ENCODE measurements at places on chromosomes 2 and 18. TPM values are rescaled to one million over a fixed set of nuclear protein-coding genes. Genes with fewer than 3 reads are reported as not detected.
A peak's percentile ranks its signal among the peaks of the same experiment; 100 is the strongest.

DNA sequence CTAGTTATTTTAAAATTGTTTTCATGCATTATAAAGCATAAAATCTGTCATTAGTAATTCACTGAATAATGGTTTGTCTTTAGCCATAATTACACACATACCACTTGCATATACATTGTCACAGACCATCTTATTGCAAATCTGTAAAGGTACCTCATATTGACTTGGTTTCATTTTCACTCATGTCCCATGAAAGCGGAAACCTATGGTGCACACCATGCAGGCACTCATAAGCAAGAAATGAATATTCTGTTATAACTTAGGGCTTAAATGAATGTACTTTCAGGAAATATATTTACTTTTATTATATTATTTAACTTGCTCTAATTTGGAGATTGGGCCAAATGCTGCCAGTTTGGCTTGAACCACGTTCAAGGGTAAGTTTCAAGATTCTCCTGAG is 29.2 kb upstream of the STK17B start:
- H3K27ac ChIP-seq = no peak overlapping the region
- no peak for DNase-seq
- peaks cover 21% of the 10 kb centered on the region for H3K4me1 ChIP-seq
- peaks cover 2% of the 10 kb centered on the region for H3K27me3 ChIP-seq
- no peaks in the 10 kb centered on the region for H3K36me3 ChIP-seq
- no peak overlapping the region for H3K4me3 ChIP-seq

GRCh38 chr2:109029490-109030201 is 40.6 kb upstream of the EDAR start:
- peak overlapping the region; percentile 80 for H3K27ac ChIP-seq
- H3K4me1 ChIP-seq = peaks cover 26% of the 10 kb centered on the region
- H3K36me3 ChIP-seq = no peaks in the 10 kb centered on the region
- no peak for DNase-seq
- H3K4me3 ChIP-seq = no peak overlapping the region
- H3K27me3 ChIP-seq = peaks cover 3% of the 10 kb centered on the region

- H3K36me3 ChIP-seq = no peaks in the 10 kb centered on the region
- DNase-seq = peak; percentile 85
- peaks cover 83% of the 10 kb centered on the region for H3K4me1 ChIP-seq
- peak overlapping the region; percentile 93 for H3K27ac ChIP-seq
- peaks cover 9% of the 10 kb centered on the region for H3K27me3 ChIP-seq
These were observed 102.3 kb upstream of the SMAD7 start for GRCh38 chr18:49052891-49053644.

GRCh38 chr2:221431477-221431876 is 140.6 kb downstream of the EPHA4 start:
- no peak overlapping the region for H3K4me3 ChIP-seq
- DNase-seq = no peak
- H3K27ac ChIP-seq = no peak overlapping the region
- peaks cover 33% of the 10 kb centered on the region for H3K36me3 ChIP-seq
- no peaks in the 10 kb centered on the region for H3K4me1 ChIP-seq

The FBXO48 gene
- polyA plus RNA-seq = not detected

The SPATS2L gene
- 3.9 TPM for polyA plus RNA-seq

DNA sequence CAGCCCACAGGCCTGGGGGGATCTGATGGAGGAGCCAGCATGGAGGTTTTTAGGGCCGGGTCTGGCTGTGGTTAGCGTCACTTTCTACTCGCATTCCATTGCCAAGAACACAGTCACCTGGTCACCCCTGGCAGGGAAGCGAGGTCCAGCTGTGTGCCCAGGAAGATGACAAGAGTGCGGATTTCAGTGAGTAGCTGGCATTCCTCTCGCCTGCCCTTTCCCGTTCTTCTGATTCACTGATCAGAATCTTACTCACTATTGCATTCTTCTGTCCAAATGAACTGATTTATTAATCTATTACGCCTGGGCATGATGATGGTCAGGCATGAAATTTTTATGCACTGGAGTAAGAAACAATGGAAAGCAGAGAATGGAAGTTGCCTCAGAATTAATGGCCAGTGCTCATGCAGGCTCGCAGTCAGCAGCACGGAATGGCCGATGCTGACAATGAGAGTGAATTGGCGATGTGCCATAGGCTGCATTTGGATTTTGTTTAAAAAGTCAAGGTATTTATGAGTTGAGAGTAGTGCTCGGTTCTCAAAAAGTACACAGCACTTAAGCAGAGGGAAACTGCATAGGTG is 76.4 kb upstream of the MGAT5 start:
- H3K27me3 ChIP-seq = no peaks in the 10 kb centered on the region
- peaks cover 86% of the 10 kb centered on the region for H3K4me1 ChIP-seq
- H3K27ac ChIP-seq = no peak overlapping the region
- no peak for DNase-seq
- no peaks in the 10 kb centered on the region for H3K36me3 ChIP-seq

The TCF23 gene
- not detected for polyA plus RNA-seq

- no peaks in the 10 kb centered on the region for H3K27me3 ChIP-seq
- no peak overlapping the region for H3K4me3 ChIP-seq
- H3K27ac ChIP-seq = no peak overlapping the region
- no peaks in the 10 kb centered on the region for H3K4me1 ChIP-seq
These were observed 419.0 kb downstream of the FBXO15 start for GRCh38 chr18:73728657-73729056.

GRCh38 chr2:204775766-204776165 is 230.5 kb downstream of the PARD3B start:
- H3K27me3 ChIP-seq = no peaks in the 10 kb centered on the region
- H3K36me3 ChIP-seq = no peaks in the 10 kb centered on the region
- no peak for DNase-seq
- no peaks in the 10 kb centered on the region for H3K4me1 ChIP-seq
- H3K4me3 ChIP-seq = no peak overlapping the region
- H3K27ac ChIP-seq = no peak overlapping the region

GRCh38 chr2:192159208-192159607 is 35.5 kb downstream of the TMEFF2 start:
- no peak for DNase-seq
- H3K4me1 ChIP-seq = peaks cover 12% of the 10 kb centered on the region
- H3K27me3 ChIP-seq = no peaks in the 10 kb centered on the region
- H3K36me3 ChIP-seq = no peaks in the 10 kb centered on the region

- H3K27ac ChIP-seq = no peak overlapping the region
- H3K27me3 ChIP-seq = peaks cover 2% of the 10 kb centered on the region
- no peak for DNase-seq
- H3K4me1 ChIP-seq = no peaks in the 10 kb centered on the region
These were observed 102.6 kb upstream of the LPIN2 start for GRCh38 chr18:3115447-3116030.

DNA sequence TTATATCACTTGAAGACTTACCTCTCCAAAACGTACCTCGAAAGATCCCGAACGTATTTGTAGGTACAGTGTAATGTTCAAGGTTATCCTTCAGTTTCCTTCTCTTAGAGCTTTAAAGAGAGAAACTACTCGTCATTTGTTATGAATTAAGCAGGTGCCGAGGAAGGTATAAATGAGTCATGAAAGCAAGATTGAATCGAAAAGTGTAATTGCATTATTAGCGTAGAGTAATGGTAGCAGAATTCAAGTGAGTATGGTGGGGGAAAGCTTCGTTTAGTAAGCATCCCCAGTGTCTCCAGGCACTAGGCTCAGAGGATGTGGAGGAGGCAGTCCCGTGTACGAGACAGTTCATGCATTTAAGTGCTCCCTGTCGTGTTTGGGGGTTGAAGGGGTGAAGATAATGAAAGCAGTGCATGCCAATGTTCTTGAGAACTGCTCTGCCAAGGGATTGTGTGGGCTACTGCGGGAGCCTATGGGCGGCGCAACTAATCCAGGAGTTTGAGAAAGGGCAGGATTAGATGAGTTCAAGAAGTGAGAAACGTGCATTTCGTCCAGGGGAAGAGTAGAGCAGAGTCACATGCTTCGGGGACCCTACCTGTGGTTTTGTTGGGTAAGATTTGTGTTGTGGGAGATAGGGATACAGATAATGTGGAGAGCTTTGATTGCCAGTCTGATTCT is 858 bp downstream of the POLR1B start:
- peaks cover 8% of the 10 kb centered on the region for H3K27me3 ChIP-seq
- no peak for DNase-seq
- H3K4me3 ChIP-seq = no peak overlapping the region
- peaks cover 12% of the 10 kb centered on the region for H3K36me3 ChIP-seq
- no peak overlapping the region for H3K27ac ChIP-seq

GRCh38 chr2:6877402-6878304 is at the start of gene RSAD2:
Gene RSAD2 (plus strand): TSS chr2:6877777. CDS start chr2:6877801, 24 bp downstream.
- peak within 1 kb of the TSS; percentile 89 for H3K4me3 ChIP-seq
- H3K27ac ChIP-seq = peak within 1 kb of the TSS; percentile 82
- no peaks in the 10 kb centered on the region for H3K27me3 ChIP-seq
- H3K4me1 ChIP-seq = peaks cover 53% of the 10 kb centered on the region
- peak; percentile 66 for DNase-seq
- no peaks in the 10 kb centered on the region for H3K36me3 ChIP-seq

DNA sequence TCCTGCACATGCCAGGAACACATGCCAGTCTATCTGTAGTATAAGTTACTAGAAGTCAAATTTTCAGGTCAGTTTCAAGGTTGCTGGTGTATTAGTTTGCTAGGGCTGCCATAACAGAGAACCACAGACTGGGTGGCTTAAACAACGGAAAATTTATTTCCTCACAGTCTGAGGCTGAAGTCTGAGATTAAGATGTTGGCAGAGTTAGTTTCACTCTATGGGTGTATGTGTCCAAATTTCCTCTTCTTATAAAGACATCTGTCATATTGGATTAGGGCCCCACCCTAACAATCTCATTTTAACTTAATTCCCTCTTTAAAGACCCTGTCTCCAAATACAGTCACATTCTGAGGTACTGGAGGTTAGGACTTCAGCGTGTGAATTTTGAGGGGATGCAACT is 26.5 kb downstream of the B3GNT7 start:
- no peak overlapping the region for H3K4me3 ChIP-seq
- H3K27ac ChIP-seq = peak overlapping the region; percentile 100
- DNase-seq = peak; percentile 44
- H3K27me3 ChIP-seq = peaks cover 18% of the 10 kb centered on the region
- peaks cover 33% of the 10 kb centered on the region for H3K4me1 ChIP-seq

GRCh38 chr2:171895786-171896185 is 1.7 kb upstream of the SLC25A12 start:
- no peak for DNase-seq
- H3K4me1 ChIP-seq = peaks cover 31% of the 10 kb centered on the region
- H3K27me3 ChIP-seq = peaks cover 12% of the 10 kb centered on the region
- H3K36me3 ChIP-seq = no peaks in the 10 kb centered on the region
- H3K4me3 ChIP-seq = no peak overlapping the region

The FRZB gene
- not detected for polyA plus RNA-seq

Measured in immature natural killer cell (primary cell).